ENCODE measurements at places on chromosomes 5 and 9.

GRCh38 chr5:172769616-172770373 is 1.2 kb downstream of the DUSP1 start:
- no peak for DNase-seq

DNA sequence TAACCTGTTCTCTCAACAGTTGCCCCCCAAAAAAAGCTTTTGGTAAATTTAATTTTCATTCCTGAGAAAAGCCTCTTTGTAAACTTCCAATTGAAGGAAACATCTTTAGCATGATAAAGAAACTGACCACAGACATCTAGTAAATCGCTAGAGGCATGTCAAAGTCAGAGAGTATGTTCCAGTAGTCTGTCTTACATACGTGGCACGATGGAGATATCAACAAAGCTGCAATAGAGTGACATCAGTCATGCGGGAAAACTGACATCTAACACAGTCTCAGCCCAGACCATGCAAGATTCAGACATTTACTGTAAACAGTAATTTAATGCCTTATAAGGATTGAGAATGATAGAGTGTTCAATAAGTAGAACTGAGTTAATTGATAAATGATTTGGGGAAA is 45.1 kb downstream of the GARNL3 start:
- DNase-seq: no peak

DNA sequence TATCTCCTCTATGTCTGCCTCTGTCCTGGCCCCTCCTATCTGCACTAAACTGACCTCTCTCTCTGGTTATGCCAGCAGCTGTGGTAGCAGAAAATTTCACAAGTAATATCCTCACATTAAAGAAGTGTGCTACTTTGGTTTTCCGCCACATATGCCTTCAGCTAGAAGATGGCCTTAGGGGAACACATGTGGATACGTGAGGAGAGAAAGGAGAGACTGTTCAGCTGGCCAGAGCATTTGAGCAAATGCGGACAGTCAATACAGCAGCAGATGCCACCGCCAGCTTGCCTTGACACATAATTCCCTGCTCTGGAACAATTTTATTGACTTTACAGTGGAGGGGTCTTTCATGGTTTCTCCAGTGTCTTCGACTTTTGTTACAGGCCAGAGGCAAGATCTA is 434.6 kb downstream of the TAF11L14 start:
- no peak for DNase-seq

- no peak for DNase-seq
Measured at GRCh38 chr9:117697046-117697445, 7.2 kb upstream of the TLR4 start.
